GM23248 (cell line): ENCODE measurements at places on chromosomes 3 and 15.

DNA sequence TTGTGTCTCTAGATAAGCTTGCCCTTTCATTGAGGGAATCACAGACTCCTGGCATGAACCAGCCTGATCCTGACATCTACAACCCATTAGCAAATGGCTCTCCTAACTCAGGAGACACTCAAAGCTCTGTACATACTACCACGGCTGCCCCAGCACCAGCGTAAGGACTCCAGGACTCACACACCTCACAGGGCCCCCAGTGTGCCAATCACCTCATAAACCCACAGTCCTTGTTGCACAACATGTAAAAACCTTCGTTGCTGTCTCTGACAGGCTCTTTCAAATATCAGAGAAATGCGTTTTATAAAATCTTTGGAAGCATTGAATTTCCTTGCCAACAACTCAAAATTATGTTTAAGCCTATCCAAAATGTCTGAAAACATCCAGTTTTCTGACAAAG is 7.3 kb downstream of the FYCO1 start:
- DNase-seq, result peak; percentile 57

DNA sequence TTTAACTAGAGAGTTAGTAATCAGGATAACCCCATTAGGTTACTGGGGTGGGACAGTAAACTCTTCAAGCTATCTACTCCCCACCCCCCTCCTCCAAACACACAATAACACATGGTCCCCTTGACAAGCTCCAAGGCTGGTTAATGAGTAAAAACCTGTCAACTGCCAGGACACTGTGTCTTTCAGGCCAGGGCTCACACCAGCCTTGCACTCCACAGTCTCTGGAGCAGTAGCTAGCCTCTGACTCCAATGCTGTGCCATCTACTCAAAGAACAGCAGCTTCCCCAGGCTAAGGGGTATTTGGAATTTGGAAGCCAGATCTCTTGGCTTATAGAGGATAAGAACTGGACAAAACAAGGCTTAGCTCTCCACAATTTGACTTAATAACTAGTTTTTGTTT is 115.8 kb downstream of the LRIG1 start:
- DNase-seq, result no peak

DNA sequence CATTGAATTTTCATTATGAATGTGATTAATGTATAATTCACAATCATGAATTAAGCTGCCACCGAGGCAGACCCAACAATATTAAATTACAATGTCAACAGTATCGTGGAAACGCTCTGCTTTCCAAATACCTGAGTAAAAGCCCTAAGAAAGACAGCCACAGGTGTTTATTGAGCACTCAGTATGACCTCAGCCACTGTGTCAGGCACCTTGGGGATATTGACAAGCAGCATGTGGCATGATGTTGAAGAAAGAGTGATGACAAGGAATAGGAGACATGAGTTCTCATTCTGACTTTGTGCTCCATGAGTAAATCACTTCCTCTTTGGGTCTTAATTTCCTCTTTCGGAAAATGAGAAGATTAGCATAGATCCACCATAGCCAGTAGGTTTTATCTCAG is 12.8 kb downstream of the C2CD4A start:
- DNase-seq, result no peak

DNA sequence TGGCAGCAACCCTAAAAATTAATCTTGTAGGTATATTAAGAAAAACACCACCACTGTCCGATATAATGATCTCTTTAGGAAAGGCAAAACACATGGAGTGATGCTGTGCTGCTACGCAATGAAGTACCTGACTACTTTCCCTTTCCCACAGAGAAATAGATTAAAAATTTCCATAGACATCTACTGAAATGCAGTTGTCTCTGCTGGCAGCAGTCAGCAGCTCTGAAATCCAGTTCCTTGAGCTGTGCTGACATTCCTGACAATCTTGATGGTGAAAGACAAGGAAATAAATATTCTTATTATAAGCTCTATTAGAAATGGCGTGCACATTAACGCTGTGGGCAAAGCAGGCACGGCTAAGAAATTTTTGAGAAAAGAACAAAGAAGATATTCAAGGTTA is 287.6 kb downstream of the IL5RA start:
- no peak for DNase-seq

- no peak for DNase-seq
These were observed 48.0 kb downstream of the PTH1R start for GRCh38 chr3:46925585-46925934.

DNA sequence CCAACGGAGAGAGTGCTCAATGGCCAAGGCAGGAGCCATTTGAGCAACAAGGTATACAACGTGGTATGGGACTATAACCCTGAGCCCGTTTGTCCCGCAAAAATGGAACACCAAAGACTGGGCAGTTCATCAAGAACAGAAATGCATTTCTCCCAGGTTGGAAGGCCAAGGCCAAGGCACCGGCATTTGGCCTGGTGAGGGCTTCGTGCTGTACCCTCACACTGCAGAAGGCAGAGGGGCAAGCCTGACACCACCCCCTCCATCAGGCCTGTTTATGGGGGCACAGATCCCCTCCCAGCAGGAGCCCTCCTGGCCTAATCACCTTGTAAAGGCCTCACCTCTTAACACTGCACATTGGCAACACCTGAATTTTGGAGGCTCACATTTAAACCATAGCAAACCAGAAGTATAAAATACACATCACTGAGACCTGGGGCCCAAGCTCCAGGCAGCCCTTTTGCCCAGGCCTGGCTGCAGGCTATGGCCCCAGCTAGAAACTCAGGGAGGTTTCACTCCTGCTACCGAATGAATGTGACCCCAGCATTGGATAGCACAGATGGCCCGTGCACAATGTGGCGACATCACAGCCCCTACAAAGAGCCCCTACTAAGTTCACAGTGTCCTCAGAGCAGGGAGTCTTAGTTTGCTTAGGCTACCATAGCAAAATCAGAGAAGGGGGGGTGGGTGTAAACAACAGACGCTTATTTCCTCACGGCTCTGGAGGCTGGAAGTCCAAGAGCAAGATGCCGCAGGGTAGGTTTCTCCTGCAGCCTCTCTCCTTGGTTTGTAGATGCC is 47.1 kb downstream of the KLF15 start:
- no peak for DNase-seq

DNA sequence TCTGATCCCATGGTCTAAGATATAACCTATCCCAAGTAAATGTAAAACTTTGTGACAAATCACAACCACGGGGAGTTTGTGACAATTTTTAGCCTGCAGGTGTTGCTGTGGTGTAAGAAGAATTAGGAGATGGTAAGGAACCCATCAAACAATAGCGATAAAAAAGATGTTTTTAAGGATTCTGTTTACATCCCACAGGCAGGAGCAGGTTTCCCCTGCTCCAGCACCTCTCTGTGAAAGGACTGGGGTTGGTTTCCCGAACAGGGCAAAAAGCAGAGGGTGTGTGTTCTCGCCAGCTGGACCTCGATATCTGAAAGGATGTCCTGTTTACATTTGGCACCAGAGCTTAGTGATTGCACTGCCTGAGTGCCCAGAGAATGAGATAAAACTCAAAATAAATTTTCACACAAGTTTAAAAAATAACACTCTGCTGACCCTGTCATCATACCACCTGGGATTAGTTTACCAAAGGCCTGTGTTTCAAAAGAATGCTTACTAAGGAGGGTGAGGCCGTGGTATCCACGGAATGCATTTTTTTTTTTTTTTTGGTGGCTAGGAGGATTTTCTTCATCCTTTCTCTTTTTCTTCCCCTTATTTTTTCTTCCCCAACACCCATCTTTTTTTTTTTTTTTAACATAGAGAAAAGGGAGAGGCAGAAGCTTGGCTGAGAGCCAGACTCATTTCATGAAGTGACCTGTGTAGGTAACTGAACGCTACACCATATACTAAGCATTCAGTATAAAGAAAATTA is 151.8 kb upstream of the DPH6 start:
- peak; percentile 35 for DNase-seq

- DNase-seq, result peak; percentile 81
These were observed 28.3 kb downstream of the IGF2BP2 start for GRCh38 chr3:185796431-185797107.

DNA sequence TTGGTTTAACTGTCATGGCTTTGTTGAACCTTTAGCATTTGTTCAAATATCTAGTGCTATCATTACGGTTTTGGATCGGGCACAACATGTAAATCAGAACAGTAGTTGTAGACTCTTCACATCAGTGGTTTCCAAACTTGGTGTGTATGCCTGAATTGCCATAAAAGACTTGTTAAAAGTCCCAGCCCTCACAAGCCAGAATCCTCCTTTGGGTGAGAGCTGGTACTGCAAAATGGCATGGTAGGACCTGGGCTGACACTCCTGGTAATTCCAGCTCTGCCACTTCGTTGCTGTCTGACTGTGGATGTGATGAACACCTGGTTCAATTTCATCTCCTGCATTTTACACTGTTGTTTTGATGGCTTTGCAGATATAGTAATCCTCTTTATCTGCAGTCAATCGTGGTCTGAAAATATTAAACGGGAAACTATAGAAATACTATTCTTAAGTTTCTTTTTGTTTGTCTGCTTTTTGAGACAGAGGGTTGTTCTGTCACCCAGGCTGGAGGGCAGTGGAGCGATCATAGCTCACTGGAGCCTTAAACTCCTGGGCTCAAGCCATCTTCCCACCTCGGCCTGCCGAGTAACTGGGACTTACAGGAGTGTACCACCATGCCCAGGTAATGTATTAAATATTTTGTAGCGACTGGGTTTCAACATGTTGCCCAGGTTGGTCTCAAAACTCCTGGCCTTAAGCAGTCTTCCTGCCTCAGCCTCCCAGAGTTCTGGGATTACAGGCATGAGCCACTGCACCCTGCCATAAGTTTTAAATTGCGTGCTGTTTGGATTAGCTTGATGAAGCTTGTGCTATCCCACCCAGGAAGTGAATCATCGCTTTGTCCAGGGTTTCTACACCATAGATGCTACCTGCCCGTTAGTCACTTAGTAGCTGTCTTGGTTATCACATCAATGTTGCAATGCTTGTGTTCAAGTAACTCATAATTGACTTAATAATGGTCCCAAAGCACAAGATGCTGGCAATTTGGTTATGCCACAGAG is 61.6 kb downstream of the RAB7A start:
- peak; percentile 55 for DNase-seq

- no peak for DNase-seq
These were observed 22.5 kb upstream of the EPHB1 start for GRCh38 chr3:134772591-134772990.

- DNase-seq, result no peak
These were observed 7.5 kb downstream of the IDH3A start for GRCh38 chr15:78156653-78157052.

GRCh38 chr3:147418808-147419701 is 9.9 kb downstream of the ZIC1 start:
- DNase-seq, result peak; percentile 22

GRCh38 chr3:50412231-50412754 is 53.0 kb upstream of the TMEM115 start:
- DNase-seq, result no peak

DNA sequence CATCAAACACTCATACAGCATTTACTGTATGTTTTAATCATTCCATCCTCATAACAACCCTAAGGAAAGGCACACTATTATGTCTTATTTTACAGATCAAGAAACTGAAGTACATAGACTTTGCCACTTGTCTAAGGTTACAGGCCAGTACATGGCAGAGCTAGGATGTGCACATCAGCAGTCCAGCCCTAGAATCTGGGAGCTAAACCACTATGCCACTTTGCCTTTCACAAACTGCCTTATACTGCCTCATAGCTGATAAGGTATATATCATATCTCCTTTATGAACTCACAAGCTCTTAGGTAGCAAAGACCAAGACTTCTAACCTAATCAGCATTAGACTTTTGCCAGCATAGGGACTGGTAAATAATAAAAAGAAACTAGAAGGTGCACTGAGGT is 49.1 kb downstream of the MYO9A start:
- no peak for DNase-seq

DNA sequence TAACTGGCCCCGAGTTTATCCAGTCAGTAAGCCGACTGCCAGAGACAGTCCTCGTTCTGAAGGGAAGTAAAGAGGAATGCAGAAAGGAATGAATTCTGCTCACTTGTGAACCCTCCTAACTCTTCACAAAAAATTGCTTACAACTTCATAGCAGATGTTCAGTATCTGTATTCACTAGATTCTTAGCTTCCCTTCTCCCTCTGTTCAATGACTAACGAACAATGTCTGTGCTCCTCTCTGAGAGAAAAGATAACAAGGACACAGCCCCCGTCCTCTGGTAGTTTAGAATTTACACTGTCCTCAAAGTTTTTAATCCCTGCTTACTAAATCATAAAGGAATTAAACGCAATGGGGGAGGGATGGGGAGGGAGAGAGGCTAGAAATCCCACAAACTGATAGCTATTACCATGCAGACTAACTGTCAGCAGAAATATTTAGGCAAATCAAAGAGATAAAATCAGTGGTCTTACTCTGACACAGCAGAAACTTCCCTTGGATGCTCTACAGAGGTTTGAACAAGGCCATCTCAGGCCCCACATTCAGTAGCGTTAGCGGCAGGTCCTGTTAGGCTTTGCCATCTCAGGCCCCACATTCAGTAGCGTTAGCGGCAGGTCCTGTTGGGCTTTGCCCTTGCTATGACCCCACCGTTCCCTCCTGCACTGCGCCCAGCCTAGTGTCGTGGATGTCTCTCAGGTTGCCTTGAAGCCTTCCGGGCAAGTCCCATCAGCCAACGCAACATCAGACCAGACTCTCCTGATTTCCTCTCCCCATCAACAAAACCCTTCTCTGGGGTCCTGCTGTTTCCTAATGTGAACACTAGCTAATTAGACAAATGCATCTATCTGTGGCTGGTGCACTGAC is 23.4 kb downstream of the NRROS start:
- peak; percentile 19 for DNase-seq

DNA sequence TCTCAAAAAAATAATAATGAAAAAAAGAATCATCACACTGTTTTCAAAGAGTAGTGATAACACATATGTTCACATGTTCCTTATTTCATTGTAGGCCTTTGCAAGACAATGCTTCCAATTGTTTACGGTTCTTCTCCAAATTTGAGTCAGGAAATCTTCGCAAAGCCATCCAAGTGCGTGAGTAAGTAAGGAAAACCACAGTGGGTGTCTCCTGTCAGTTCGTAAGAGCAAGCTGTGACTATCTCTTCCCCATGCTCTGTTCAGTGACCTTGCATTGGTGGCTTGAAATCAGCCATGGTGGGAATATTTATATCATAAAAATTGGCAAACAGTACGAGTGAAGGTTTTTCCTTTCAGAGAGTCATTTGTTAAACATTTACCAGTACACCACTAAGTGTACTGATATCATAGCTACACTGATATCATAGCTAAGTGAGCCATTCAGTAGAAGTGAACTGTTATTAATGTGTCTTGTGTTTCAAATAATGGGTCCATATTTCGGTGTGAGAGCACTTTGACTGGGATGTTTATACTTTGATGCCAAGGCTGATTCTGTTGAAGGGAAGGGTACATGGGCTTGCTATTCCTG is 187.3 kb downstream of the AGBL1 start:
- DNase-seq, result no peak
